Activated CD4-positive, CD25-positive, alpha-beta regulatory T cell (primary cell): ENCODE measurements at places on chromosomes 7 and 10.

GRCh38 chr7:11474902-11475585 is 357.0 kb downstream of the THSD7A start:
- no peak for DNase-seq

DNA sequence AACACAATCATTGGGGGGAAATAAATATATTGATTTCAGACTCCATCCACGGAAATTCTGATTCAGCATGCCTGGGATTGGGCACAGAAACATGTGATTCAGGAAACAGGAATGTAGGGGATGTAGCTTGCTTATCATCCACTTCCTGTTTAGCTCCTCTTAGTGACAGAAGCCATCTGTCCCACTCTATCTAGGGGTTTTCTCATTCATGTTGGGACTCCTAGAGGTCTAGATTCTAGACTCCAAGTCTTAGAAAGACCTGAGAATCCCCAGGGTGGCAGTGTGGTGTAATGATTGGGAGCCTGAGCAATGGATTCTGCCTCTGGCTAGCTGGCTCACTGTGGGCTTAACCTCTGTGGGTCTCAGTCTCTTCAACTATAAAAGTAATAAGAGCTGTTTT is 67.9 kb downstream of the CDK1 start:
- no peak for DNase-seq

GRCh38 chr10:24973163-24973562 is 20.8 kb upstream of the PRTFDC1 start:
- no peak for DNase-seq

GRCh38 chr7:21365866-21366624 is 61.8 kb upstream of the SP4 start:
- no peak for DNase-seq

DNA sequence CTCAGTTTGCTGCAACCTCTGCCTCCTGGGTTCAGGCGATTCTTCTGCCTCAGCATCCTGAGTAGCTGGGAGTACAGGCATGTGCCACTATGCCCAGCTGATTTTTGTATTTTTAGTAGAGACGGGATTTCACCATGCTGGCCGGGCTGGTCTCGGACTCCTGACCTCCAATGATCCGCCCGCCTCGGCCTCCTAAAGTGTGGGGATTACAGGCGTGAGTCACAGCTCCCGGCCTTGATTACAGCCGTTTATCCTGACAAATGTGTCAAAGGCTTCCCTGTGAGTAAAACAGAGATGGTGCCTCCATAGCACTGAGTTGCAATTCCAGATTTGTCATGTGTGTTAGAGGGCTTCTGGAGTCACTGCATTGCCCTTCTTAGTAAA is 273.7 kb downstream of the CCDC3 start:
- DNase-seq: no peak

GRCh38 chr7:157897681-157898080 is 560.9 kb downstream of the DNAJB6 start:
- DNase-seq: no peak

DNA sequence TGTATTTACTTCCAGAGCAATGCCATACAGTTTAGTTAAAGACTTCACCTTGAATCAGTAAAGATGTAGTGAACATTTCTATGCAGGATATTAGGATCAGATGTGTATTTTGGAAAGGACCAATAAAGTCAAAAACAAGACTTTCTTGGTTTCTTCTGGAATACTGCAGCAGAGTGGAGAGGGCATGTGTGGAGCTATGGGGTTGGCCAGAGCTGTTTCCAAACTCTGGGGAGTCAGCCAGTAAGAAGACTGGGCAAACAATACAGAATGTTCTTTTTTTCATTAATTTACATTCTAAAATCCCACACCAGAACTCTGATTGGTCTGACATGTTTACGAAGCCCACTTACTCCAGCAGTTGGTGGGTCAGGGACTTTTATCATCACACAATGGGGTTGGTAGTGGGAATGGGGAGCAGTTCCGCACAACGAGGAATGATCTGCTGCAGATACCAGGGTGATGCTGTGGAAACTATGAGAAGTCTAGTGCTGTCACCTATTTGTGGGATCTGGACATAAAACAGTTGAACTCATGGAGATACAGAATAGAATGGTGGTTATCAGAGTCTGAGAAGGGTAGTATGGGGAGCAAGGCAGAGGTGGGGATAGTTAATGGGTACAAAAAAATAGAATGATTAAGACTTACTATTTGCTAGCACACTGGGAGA is 267.7 kb downstream of the MALRD1 start:
- no peak for DNase-seq

- no peak for DNase-seq
Measured at GRCh38 chr10:123786306-123786705, 105.3 kb downstream of the CPXM2 start.

- DNase-seq: no peak
Measured at GRCh38 chr10:94288361-94289101, 74.2 kb downstream of the NOC3L start.

- no peak for DNase-seq
Measured at GRCh38 chr10:50291261-50291850, 40.0 kb upstream of the ASAH2 start.

GRCh38 chr7:157405914-157406810 is 69.4 kb downstream of the DNAJB6 start:
- no peak for DNase-seq

DNA sequence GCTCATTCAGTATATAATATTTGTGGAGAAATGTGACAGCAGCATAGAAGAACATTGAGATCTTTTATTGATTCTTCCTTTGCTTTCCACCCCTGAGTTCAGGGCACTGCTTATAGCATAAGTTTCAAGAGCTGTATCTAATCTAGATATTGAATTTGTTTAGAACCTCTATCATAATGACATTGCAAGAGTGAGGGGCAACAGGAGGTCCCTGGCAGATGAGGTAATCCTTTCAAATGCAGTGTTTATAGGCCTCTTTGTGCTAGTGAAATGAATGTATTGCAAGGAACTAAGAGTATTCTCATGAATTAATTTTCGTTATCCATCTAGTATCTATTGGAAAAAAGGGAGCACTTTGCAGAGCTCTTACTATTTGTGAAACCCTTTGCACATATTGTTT is 167.2 kb upstream of the FERD3L start:
- no peak for DNase-seq

- DNase-seq: no peak
Measured at GRCh38 chr7:106524690-106525059, 136.3 kb downstream of the CCDC71L start.

DNA sequence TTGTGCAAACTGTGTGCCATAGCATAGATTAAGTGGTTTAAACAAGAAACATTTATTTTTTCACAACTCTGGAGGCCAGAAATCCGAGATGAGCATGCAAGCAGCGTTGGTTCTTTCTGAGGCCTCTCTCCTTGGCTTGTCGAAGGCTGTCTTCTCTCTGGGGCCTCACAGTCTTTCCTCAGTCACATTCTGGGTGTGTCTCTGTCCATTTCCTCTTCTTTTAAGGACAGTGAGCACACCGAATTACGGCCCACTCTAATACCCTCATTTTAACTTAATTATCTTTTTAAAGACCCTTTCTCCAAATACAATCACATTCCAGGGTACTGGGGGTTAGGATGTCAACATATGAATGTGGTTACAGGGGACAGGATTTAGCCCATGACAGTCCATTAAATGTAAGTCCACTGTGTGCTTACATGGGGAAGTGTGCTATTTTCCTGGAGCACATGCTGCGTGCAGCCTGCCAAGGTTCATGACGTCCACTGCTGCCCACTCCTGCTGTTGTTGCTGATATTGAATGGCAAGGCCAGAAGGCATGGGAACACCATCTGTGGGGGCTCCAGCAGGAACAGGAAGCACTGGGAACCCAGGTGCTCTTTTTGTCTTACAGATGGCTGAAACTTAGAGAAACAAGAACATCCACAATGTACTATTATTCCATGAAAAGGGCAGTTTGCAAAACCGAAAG is 365.5 kb downstream of the GALNT17 start:
- no peak for DNase-seq

DNA sequence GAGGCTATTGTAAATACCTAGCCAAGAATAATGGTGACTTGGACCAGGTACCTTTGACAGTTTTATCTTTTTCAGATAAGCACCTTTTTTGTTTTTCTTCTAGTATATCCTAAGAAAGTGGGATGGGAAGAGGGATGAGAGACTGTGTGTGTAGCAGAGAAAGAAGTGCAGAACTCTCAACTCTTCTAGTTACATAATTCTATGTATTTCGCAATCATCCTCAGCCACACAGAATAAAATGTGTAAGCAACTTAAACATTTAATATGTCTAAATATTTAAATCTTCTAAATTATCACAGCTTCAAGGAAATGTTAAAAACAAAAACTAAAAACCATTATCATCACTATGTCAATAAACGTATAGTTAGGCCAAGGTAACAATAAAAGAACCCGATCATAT is 42.6 kb upstream of the GSAP start:
- DNase-seq: no peak

DNA sequence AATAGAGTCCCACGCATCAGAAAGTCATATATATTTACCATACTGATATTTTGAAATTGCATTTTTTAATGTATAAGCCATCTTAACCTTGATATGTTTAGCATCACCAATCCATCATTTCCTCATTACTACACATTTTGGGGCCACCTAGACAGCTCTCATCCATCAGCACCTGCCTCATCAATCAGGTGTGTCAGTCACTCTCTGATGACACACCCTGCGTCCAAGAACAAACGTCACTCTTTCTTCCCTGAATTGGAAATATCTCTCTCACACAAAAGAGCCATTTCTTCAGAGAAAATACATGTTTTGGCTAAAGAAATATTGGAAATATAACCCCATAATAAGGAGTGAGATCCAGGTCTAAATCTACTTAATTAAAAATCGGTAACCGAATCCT is 38.9 kb upstream of the RSU1 start:
- no peak for DNase-seq

GRCh38 chr10:89063465-89063864 is 72.9 kb downstream of the FAS start:
- no peak for DNase-seq

DNA sequence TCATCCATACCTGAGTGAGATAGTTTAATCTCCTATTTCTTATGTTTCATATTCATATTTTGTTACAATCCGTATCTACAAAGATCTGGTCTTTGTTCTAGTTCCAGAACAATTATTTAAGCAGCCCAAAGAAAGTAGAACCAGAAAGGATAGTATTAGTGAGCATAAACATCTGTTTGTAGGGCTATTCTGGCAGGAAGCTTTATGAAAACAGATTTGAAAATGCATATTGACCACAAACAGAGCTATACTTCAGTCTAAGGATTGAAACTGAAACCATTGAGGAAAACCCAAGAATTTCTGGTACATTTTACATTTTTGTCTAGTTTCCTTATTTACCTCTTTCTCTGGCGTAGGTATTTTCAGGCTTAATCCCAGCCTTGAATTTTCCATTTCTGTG is 28.1 kb downstream of the LRGUK start:
- no peak for DNase-seq

DNA sequence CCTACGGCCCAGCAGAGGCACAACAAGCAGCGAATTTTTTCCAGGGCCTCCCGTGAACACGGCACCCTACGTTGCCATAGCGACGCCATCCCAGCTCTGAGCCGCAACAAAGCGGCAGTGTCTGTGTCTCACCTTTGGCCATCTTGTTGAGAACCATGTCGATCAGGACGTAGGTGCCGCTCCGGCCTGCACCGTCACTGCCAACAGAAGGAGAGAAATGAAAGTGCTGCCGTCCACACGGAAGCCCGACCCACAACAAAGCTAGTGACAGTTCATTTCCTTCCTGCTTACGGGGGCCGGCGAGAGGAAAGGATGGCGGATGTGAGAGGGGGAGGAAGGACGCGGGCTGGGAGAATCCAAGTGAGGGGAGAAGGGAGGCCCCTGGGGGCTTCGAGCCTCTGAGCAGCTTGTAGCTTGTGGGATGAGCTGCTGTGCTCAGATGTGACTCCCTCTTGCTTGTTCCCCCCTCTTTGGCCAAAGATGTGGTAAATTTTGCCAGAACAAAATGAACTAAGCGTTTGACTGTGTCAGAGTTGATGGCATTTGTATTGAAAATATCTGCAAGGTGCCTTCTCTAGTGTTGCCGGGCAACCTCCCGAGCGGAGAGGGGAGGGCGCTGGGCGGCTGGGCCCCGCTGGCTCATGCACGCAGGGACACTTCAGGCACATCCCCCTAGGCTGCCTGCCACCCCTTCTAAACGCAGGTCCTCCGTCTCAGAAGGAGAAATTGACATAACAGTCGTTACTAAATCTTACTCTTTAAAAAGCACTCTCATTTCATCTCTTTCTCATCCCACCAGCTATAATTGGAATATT is 232.2 kb downstream of the DNAJB6 start:
- DNase-seq: peak; percentile 14

GRCh38 chr7:155756322-155756721 is 55.9 kb downstream of the SHH start:
- DNase-seq: no peak

DNA sequence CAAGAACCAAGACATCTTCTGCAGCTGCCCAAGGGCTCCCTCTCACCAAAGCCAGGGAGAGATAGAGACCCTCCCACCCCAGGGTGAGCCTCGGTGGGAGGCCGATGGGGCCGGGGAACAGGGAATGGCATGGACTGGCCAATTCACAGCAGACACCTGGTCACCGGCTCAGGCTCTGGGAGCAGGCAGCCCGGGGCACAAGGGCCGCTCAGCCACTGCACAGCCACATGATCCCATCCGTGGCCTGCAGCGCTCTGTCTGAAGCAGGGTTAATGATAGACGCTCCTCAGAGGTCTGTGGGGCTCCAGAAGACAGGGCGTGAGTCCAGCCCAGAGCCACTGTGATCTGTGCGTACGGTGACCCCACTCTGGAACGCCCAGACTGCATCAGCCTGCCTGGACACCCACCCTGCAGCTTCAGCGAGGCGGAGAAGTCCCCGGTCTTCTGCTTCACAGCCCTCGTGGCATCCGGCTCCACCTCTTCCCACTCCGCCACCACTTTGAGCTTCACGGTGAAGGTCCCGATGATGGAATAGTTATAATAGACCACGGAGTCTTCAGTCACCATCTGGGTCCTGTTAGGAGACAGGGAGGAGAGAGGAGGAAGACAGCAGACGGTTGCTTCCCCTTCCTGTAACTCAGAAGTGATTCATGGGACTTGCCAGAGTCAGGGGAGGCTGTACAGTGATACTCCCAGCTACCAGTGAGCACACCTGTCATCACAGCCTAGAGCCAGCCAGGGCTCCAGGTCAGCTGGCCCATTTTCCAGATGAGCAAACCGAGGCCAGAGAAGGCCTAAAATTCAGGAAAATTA is 14.0 kb downstream of the TMEM130 start:
- DNase-seq: no peak

- no peak for DNase-seq
Measured at GRCh38 chr10:129689671-129690071, 222.6 kb downstream of the MGMT start.

DNA sequence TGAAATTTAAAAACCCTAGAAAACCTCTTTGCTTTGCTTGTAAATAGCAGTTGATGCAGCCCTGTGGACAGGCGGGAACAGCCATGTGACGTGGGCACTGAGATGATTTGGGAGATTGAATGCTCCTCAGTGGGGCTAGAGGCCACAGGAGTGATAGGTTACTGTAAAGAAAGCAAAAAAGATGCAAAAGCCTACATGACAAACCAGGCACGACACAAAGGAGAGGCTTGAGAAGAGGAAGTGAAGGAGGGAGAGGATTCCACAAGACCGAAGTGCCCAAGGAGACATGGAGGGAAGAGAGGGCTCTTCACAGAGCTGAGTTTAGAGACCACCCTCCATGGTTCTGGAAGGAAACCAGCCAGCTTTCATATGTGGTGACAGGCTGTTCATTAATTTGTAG is 25.7 kb downstream of the IKZF1 start:
- DNase-seq: no peak
